Psoas muscle (tissue), 8 donors: ENCODE measurements at places on chromosomes 6 and 20.
A peak's percentile ranks its signal among the peaks of the same experiment; 100 is the strongest.

DNA sequence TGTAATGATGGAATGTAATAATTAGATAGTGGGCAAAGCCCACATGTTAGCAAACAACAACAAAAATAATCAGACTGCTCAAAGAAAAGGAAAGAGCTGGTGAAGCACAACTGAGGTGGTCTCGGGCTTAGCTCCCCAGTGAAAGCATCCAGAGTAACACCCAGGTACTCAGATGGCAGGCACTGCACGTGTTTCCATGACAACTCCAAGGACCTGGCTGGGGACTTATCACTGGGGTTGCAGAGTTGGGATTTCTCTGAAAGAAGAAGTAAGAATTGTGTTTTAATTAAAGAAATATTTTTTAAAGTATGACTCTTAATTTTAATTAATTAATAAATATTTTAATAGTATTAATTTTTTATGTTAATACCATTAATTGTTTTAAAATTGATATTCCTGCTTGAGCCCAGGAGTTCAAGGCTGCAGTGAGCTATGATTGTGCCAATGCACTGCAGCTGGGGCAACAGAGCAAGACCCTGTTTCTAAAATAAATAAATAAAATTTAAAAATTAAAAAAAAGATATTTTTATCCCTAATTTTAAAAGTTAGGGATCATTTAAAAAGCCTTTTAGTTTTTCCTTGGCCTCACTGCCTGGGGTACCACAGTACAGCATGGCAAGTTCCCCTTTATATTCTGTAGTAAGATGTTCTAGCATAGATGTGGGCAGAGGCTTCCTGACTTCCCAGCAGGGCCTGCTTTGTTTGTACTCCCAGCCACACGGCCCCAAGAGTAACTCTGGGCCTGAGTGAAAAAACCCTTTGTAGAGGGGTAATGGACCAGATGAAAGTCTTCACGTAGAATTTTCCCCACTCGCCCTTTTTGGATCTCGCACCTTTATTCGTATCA is 42.2 kb upstream of the UST start:
- H3K4me3 ChIP-seq = no peak overlapping the region
- no peaks in the 10 kb centered on the region for H3K36me3 ChIP-seq
- H3K27me3 ChIP-seq = no peaks in the 10 kb centered on the region
- DNase-seq = no peak

DNA sequence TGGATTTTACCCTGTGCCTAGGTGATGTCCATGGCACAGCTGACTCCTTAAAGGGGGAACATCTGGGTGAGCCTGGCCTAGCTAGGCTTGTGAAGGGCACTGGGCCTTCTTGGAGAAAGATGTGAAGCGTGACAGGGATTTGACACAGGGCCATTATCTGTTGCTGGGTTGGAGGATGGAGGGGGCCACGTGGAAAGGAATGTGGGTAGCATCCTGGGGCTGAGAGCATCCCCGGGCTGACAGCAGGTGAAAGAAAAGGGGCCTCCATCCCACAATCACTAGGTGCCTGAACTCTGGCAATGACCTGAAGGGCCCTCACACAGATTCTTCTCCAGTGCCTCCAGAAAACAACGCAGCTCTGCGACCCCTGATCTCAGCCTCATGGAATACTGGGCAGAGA is 124.7 kb downstream of the DTNBP1 start:
- no peaks in the 10 kb centered on the region for H3K27me3 ChIP-seq
- DNase-seq = no peak
- no peaks in the 10 kb centered on the region for H3K36me3 ChIP-seq
- H3K4me1 ChIP-seq = peaks cover 6% of the 10 kb centered on the region
- H3K4me3 ChIP-seq = no peak overlapping the region

DNA sequence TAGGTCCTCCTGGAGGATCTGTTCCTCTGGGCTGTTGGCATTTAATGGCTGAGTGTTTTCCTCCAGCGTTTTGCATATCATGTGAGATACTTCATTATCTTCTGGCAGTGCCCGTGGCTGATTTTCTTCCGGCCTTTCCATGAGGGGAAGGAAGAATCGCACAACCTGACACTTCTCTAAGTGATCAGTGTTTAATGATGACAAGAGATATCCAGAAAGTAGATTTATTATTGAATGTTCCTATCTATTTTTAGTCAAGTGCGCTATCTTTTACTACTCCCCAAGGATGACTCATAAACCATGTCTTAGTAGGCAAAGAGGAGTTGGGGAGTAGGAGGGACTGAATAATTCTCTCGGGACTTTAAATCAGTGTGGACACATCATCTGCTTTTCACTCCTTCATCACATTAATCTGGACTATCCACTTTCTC is 149.7 kb downstream of the PLCB4 start:
- no peak for DNase-seq
- H3K36me3 ChIP-seq = no peaks in the 10 kb centered on the region
- peak overlapping the region; percentile 84 for H3K27ac ChIP-seq
- peak overlapping the region; percentile 47 for H3K4me3 ChIP-seq

DNA sequence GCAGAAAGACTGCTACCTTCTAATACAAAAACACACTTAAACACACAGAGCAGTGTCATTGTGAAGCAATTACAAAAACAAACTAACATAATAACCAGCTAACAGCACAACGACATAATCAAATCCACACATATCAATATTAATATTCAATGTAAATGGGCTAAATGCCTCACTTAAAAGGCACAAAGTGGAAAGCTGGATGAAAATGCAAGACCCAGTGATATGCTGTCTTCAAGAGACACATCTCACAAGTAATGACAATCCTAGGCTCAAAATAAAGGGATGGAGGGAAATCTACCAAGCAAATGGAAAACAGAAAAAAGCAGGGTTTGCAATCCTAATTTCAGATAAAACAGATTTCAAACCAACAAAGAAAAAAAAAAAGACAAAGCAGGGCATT is 67.8 kb upstream of the HTR1E start:
- DNase-seq = no peak
- H3K36me3 ChIP-seq = no peaks in the 10 kb centered on the region
- no peaks in the 10 kb centered on the region for H3K27me3 ChIP-seq
- H3K4me1 ChIP-seq = no peaks in the 10 kb centered on the region
